ENCODE measurements at places on chromosomes 5 and 9. TPM values are rescaled to one million over a fixed set of nuclear protein-coding genes. Genes with fewer than 3 reads are reported as not detected.

DNA sequence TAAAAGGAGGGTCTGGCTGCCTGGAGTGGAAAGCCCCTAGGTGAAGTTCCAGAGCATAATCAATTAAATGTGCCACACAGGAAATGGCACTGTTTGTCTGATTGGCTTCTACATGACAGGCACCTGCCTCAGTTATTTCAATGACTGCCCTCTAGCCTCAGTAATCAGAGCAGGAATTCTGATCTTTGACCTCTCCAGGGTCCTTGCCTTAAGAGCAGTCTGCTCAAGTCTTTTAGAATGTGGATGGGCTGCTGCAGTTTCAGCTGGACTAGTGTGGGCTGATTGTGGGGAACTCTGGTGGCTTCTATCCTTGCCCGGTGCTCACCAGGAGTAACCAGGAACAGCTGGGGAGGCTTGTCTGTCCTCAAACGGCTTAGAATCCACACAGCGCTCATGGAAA lies 98.9 kb downstream of the LIX1 start:
- H3K27me3 ChIP-seq: no peaks in the 10 kb centered on the region
- no peak for DNase-seq
- H3K4me3 ChIP-seq: no peak overlapping the region
- H3K27ac ChIP-seq: no peak overlapping the region
- H3K4me1 ChIP-seq: no peaks in the 10 kb centered on the region

GRCh38 chr5:25190521-25191000 lies 545.8 kb upstream of the CDH10 start:
- DNase-seq: no peak
- H3K27me3 ChIP-seq: no peaks in the 10 kb centered on the region
- no peaks in the 10 kb centered on the region for H3K36me3 ChIP-seq
- no peaks in the 10 kb centered on the region for H3K4me1 ChIP-seq

- H3K36me3 ChIP-seq: no peaks in the 10 kb centered on the region
- no peak overlapping the region for H3K27ac ChIP-seq
- H3K27me3 ChIP-seq: no peaks in the 10 kb centered on the region
These were observed 244.1 kb downstream of the ADGRV1 start for GRCh38 chr5:90802474-90803317.

The CRB2 gene
- total RNA-seq: not detected

GRCh38 chr5:141051521-141051866 lies 320 bp downstream of the PCDHB1 start:
- no peak overlapping the region for H3K4me3 ChIP-seq
- no peaks in the 10 kb centered on the region for H3K27me3 ChIP-seq
- no peak overlapping the region for H3K27ac ChIP-seq
- no peaks in the 10 kb centered on the region for H3K4me1 ChIP-seq

DNA sequence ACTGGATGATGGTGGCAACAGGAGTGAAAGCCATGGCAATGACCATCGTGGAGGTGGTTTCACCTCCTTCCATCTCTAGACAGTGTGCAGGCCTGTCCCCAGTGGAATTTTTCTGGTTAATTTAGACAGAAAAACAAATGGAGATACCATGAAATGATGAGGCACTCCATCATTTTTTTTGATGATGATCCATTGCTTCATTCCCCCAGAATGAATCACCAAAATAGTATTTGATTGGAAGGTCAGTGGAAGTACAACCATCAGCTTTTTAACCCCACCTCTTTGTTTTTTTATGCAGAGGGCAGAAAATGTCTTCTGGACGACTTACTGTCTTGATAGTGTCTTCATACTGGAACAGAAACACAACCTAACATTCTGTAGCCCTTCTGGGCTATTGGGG lies 42.6 kb upstream of the ADRA1B start:
- no peaks in the 10 kb centered on the region for H3K27me3 ChIP-seq
- H3K36me3 ChIP-seq: no peaks in the 10 kb centered on the region
- H3K27ac ChIP-seq: no peak overlapping the region
- no peaks in the 10 kb centered on the region for H3K4me1 ChIP-seq
- no peak overlapping the region for H3K4me3 ChIP-seq

GRCh38 chr5:124981901-124982300 lies 235.5 kb upstream of the ZNF608 start:
- H3K36me3 ChIP-seq: no peaks in the 10 kb centered on the region
- no peaks in the 10 kb centered on the region for H3K27me3 ChIP-seq
- H3K27ac ChIP-seq: no peak overlapping the region
- H3K4me1 ChIP-seq: no peaks in the 10 kb centered on the region
- no peak overlapping the region for H3K4me3 ChIP-seq

The MRRF gene
- 37.6 TPM for total RNA-seq

DNA sequence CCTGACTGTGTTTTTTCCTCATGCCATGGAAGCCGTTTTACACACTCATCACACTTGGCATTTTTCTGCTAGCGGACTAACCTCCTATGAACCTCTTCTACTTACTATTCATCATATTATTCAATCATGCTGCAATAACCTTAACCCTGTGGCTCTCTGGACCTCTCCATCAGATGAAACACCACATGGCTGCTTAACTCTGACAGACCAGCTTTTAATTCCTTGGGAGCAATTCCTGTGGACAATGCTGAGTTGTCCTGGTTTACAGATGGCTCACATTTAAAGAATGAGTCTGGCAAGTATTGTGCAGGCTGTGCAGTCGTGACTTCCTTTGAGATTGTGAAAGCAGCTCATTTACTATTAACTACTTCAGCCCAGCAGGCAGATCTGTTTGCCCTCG lies 9.0 kb downstream of the OR1J1 start:
- H3K4me3 ChIP-seq: no peak overlapping the region
- H3K36me3 ChIP-seq: no peaks in the 10 kb centered on the region
- no peaks in the 10 kb centered on the region for H3K27me3 ChIP-seq
- peaks cover 5% of the 10 kb centered on the region for H3K4me1 ChIP-seq

The SHROOM1 gene
- total RNA-seq: 8.9 TPM

The CXCL14 gene
- total RNA-seq: not detected

GRCh38 chr5:15993919-15994318 lies 185.7 kb downstream of the MARCHF11 start:
- H3K4me3 ChIP-seq: no peak overlapping the region
- H3K4me1 ChIP-seq: no peaks in the 10 kb centered on the region
- H3K27ac ChIP-seq: no peak overlapping the region
- DNase-seq: no peak
- no peaks in the 10 kb centered on the region for H3K36me3 ChIP-seq

- H3K27ac ChIP-seq: no peak overlapping the region
- DNase-seq: no peak
- no peaks in the 10 kb centered on the region for H3K4me1 ChIP-seq
- H3K27me3 ChIP-seq: no peaks in the 10 kb centered on the region
- H3K4me3 ChIP-seq: no peak overlapping the region
These were observed 31.6 kb upstream of the ANGPTL2 start for GRCh38 chr9:127154003-127154389.

DNA sequence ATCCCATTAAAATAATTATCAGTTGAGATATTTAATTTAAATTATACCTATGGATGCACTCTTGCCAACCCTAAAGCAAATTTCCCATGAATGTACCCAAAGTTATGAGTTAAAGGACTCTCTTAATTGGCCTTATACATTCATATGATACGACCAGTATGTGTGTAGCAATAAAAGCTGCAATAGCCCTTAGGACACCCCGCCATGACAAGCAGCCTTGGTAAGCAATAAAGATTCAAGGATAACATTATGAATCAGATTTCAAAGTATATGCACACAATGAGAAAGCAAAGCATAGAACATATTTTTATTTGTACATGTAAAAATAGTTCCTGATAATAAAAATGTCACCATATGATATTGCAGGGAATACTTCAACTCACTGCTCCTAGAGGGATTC lies 1699.3 kb upstream of the CDH9 start:
- H3K4me1 ChIP-seq: no peaks in the 10 kb centered on the region
- H3K27ac ChIP-seq: no peak overlapping the region
- H3K27me3 ChIP-seq: no peaks in the 10 kb centered on the region
- DNase-seq: no peak
- H3K36me3 ChIP-seq: no peaks in the 10 kb centered on the region
- H3K4me3 ChIP-seq: no peak overlapping the region

DNA sequence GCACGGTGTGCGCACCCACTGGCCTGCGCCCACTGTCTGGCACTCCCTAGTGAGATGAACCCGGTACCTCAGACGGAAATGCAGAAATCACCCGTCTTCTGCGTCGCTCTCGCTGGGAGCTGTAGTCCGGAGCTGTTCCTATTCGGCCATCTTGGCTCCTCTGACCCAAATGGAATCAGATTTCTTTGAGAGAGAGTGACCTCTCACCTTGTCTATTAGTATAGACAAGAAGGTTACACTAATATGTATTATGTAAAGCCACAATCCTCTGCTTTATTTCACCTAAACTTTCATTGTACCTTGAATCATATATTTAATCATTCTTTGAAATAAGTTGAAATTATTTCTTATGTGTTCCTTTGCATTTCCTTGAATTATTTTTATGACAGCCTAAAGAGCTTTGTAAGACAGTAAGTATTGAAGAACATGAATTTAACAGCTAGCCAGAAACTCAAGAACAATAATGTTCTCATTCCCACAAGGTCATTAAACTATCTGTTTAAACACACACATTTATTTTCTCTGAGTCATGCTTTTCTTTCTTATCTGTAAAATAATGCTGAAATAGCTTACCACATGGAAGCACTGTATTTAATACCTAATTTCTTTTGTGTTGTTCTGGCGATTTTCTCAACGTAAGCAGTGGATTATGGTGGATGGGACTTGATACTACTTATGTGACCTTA lies 91.8 kb upstream of the DMRTA1 start:
- no peak overlapping the region for H3K4me3 ChIP-seq
- H3K36me3 ChIP-seq: no peaks in the 10 kb centered on the region
- H3K27ac ChIP-seq: no peak overlapping the region
- no peak for DNase-seq

DNA sequence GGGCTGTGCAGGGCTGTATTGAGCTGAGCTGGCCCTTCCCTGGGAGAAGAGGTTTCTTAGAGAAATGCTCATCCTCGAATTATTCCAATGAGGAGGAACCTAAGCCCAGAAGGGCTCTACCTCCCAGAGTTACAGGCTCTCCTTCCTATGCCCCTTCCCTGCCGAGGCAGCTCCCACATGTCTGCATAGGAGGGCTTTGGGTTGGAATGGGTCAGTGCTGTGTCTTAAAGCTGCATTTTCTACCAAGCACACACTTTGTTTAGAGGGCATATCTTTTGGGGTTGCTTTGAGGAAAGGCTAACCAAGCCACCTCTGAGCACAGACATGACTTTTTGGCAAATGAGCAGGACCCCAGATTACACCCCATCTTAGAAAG lies 9.1 kb downstream of the NEK6 start:
- DNase-seq: no peak
- no peaks in the 10 kb centered on the region for H3K27me3 ChIP-seq

GRCh38 chr5:117999939-118000549 lies 988.3 kb downstream of the DTWD2 start:
- H3K27me3 ChIP-seq: no peaks in the 10 kb centered on the region
- DNase-seq: no peak
- H3K36me3 ChIP-seq: no peaks in the 10 kb centered on the region
- H3K4me1 ChIP-seq: no peaks in the 10 kb centered on the region
- H3K27ac ChIP-seq: no peak overlapping the region
- no peak overlapping the region for H3K4me3 ChIP-seq

- no peaks in the 10 kb centered on the region for H3K27me3 ChIP-seq
- no peak overlapping the region for H3K4me3 ChIP-seq
- no peaks in the 10 kb centered on the region for H3K4me1 ChIP-seq
- H3K36me3 ChIP-seq: no peaks in the 10 kb centered on the region
These were observed 309.3 kb downstream of the BNC2 start for GRCh38 chr9:16561121-16561520.

- no peaks in the 10 kb centered on the region for H3K36me3 ChIP-seq
- no peaks in the 10 kb centered on the region for H3K4me1 ChIP-seq
- no peak for DNase-seq
- no peaks in the 10 kb centered on the region for H3K27me3 ChIP-seq
These were observed 274.7 kb downstream of the ELAVL2 start for GRCh38 chr9:23551311-23551721.

DNA sequence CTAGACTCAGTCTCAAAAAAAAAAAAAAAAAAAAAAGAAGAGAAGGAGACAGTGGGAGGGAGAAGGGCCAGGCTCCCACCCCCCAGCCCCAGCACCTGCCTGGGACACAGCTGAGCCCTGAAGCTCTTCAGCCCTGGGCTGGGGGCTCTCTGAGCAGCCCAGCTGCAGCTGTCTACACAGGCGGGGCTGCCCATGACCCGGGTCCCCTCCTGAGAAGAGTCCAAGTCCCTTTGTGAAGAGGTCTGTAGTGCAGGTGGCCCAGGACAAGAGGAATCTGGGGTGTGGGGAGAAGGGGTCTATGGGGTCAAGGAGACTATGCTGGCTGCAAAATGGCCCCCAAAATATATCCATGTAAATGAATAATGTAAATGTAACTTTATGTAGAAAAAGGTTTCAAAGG lies 6.7 kb upstream of the LCN2 start:
- H3K36me3 ChIP-seq: no peaks in the 10 kb centered on the region
- no peaks in the 10 kb centered on the region for H3K27me3 ChIP-seq

The LEAP2 gene
- 8.5 TPM for total RNA-seq

The PLAC8L1 gene
- total RNA-seq: 1.5 TPM

DNA sequence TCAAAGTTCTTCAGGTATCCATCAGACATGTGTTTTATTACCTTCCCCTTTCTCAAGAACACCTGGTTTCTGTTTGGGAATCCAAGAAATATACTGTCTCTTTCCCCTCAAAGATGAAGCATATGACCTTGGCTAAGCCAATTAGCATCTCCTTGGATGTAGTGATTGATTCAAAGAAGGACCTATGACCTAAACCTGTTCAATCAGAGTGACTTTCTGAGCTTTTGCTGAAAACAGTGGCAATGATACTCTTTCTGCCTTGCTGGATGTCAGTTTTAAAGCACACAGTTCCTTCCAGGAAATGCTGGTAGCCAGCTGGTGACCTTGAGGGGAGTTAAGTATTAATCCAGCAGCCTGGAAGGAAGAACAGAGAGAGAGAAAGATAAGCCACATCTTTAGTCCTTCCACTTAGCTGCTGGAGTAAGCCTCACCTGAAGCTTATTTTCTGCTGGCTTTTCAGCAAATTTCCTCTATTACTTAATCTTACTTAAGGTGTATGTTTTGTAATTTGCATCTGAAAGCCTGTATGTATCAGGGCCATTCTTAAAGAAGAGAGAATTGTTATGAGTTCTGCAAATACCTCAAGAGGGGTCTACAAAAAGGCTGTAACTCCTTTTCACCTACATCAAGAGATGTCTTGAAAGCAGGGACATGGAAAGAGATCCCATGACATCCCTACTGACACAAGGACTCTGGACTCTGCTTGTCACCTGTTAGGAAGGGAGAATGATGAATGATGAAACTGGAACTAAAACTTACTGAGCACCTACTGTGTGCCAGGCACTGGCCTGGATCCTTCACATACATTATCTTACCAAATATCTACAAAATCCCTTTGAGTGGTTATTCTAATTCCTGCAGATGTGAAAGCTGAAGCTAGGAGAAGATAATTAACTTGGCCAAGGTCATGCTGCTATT lies 35.2 kb upstream of the PIK3R1 start:
- H3K36me3 ChIP-seq: no peaks in the 10 kb centered on the region
- H3K4me3 ChIP-seq: no peak overlapping the region
- H3K4me1 ChIP-seq: no peaks in the 10 kb centered on the region
- no peak overlapping the region for H3K27ac ChIP-seq

Data from naive thymus-derived CD4-positive, alpha-beta T cell (primary cell).